Dermis microvascular lymphatic vessel endothelial cell (primary cell): ENCODE measurements at places on chromosomes 3 and 15. TPM values are rescaled to one million over a fixed set of nuclear protein-coding genes. Genes with fewer than 3 reads are reported as not detected.

The GNB5 gene
- total RNA-seq = 30.9 and 49.3 TPM in 2 replicates

The SI gene
- not detected in 2 replicates for total RNA-seq

The GRAMD2A gene
- 0.13 TPM in 2 replicates for total RNA-seq

The EFCAB12 gene
- under 0.01 TPM in 2 replicates for total RNA-seq

The ASB14 gene
- not detected in 2 replicates for total RNA-seq

The GMNC gene
- not detected in 2 replicates for total RNA-seq

The CFAP91 gene
- 0.13 TPM in 1 of 2 replicates, not detected in the other for total RNA-seq

The P2RY1 gene
- 0.38 and 0.51 TPM in 2 replicates for total RNA-seq

The CLSTN2 gene
- total RNA-seq = under 0.01 and 0.13 TPM in 2 replicates

The GOLGA8T gene
- under 0.01 and 0.13 TPM in 2 replicates for total RNA-seq

The TASOR gene
- total RNA-seq = 57.4 and 61.1 TPM in 2 replicates

The CX3CR1 gene
- not detected in 2 replicates for total RNA-seq

The DAPK2 gene
- total RNA-seq = 7.4 and 10.9 TPM in 2 replicates

The PRR20G gene
- not detected in 2 replicates for total RNA-seq

The UROC1 gene
- not detected in 2 replicates for total RNA-seq

The ADAMTS9 gene
- 33.4 and 38.2 TPM in 2 replicates for total RNA-seq

The CCDC13 gene
- total RNA-seq = 0.13 and 0.25 TPM in 2 replicates

The CLDN11 gene
- 77.5 and 185 TPM in 2 replicates for total RNA-seq

The DALRD3 gene
- total RNA-seq = 31.6 and 38.6 TPM in 2 replicates

The ZNF774 gene
- 0.64 and 1.1 TPM in 2 replicates for total RNA-seq

The ANKUB1 gene
- under 0.01 TPM in 1 of 2 replicates, not detected in the other for total RNA-seq

The GRK7 gene
- not detected in 2 replicates for total RNA-seq
